ENCODE measurements at places on chromosomes 11 and 22. TPM values are rescaled to one million over a fixed set of nuclear protein-coding genes. Genes with fewer than 3 reads are reported as not detected.

Gene OSBP2
- total RNA-seq = 4.7 TPM

Gene NCR3LG1
- 10.1 TPM for total RNA-seq

Gene KRTAP5-11
- total RNA-seq = not detected

Gene DDIAS
- total RNA-seq = 4.9 TPM

Gene SULT4A1
- 1.5 TPM for total RNA-seq

Gene UCP3
- total RNA-seq = 0.99 TPM

Gene CNGA4
- total RNA-seq = 0.17 TPM

Gene KCNK4
- total RNA-seq = not detected

Gene CARNS1
- total RNA-seq = 0.12 TPM

Gene DENND6B
- 2.0 TPM for total RNA-seq

Gene ANO1
- 181 TPM for total RNA-seq

Gene OPCML
- total RNA-seq = not detected

Gene CELSR1
- 69.5 TPM for total RNA-seq

Gene NECTIN1
- 168 TPM for total RNA-seq

Gene SPCS2
- 122 TPM for total RNA-seq

Gene MYEOV
- 0.67 TPM for total RNA-seq

Gene CCDC116
- total RNA-seq = 0.17 TPM
